Astrocyte (in vitro differentiated cells and primary cell): ENCODE measurements at places on chromosomes 2 and 18. TPM values are rescaled to one million over a fixed set of nuclear protein-coding genes. Genes with fewer than 3 reads are reported as not detected.

The MFSD2B gene
- total RNA-seq, result 0.10 and 0.34 TPM in 2 replicates

The RAX gene
- total RNA-seq, result not detected in 2 replicates

The CRYGD gene
- not detected in 2 replicates for total RNA-seq

The DQX1 gene
- total RNA-seq, result 0.73 and 0.84 TPM in 2 replicates

The ONECUT2 gene
- 5.2 and 6.2 TPM in 2 replicates for total RNA-seq

The ST6GAL2 gene
- 59.8 and 120 TPM in 2 replicates for total RNA-seq

The LIMS4 gene
- total RNA-seq, result 1.3 and 3.7 TPM in 2 replicates

The CCDC121 gene
- 1.2 and 1.6 TPM in 2 replicates for total RNA-seq

The NYAP2 gene
- total RNA-seq, result 0.14 and 0.19 TPM in 2 replicates

The ZNF532 gene
- 128 and 135 TPM in 2 replicates for total RNA-seq

The CRYBA2 gene
- total RNA-seq, result not detected in 2 replicates

GRCh38 chr2:60067006-60067405, 486.4 kb downstream of the BCL11A start:
- no peak for DNase-seq

- no peak for DNase-seq
These were observed 1.4 kb downstream of the ATG4B start for GRCh38 chr2:241638940-241639339.

DNA sequence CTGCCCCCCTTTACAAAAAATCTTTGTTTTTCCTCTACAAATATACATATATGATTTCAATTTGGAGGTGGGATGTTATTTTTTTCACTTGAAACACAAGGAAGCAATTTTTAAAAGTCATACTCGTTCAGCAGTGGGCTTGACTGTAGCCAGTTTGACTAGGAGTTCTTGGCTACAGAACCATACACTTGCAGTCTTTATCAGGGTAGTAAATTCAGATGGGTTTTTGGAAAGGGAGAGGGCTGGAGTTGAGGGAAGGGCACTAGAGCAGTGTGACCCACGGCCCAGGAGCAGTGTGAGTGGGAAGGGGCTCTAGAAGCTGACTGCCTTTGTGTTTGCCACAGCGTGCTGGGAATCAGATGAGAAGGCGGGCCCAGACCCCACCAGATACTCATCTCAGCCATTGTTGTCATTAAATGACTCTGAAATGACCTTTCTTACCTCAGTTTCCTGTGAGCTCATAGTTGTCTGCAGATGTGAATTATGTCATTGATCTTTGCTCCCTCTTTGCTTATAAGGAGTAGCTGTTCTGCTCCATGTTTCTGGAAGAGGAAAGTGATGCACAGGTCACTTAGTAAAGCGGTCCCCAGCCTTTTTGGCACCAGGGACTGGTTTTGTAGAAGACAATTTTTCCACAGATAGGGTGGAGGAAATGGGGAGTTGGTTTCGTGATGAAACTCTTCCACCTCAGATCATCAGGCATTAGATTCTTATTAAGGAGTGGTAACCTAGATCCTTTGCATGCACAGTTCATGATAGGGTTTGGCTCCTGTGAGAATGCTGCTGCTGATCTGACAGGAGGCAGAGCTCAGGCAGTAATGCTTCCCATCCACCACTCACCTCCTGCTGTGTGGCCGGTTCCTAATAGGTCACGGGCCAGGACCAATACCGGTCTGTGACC, 116.8 kb downstream of the SPTBN1 start:
- DNase-seq, result peak; percentile 92

DNA sequence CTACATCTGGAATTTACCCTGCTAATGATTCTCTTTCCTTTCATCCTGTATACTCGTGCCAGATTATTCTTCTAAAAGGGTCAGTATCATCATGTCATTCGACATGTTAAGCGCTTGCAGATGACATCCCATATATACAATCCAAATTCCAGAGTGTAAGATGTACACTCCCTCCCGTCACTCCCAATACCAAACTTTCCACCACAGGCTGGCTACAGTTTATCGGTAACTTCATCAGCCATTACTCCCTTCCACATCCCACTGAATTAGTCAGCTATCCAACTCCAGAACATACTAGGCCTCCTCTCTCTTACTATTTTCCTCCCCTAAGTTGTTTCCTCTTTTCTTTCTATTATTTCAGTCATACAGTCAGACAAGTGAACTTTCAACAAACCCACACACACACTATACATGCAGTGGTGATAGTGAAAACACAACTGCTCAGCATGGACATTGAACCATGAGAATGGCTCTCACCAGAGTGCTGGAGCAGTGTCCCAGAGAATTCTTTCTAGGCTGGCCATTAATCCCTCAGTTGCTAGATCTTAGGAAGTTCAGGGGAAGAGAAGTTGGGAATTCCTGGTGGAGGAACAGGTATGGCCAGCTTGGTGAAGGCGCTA, 10.6 kb upstream of the NMI start:
- no peak for DNase-seq

DNA sequence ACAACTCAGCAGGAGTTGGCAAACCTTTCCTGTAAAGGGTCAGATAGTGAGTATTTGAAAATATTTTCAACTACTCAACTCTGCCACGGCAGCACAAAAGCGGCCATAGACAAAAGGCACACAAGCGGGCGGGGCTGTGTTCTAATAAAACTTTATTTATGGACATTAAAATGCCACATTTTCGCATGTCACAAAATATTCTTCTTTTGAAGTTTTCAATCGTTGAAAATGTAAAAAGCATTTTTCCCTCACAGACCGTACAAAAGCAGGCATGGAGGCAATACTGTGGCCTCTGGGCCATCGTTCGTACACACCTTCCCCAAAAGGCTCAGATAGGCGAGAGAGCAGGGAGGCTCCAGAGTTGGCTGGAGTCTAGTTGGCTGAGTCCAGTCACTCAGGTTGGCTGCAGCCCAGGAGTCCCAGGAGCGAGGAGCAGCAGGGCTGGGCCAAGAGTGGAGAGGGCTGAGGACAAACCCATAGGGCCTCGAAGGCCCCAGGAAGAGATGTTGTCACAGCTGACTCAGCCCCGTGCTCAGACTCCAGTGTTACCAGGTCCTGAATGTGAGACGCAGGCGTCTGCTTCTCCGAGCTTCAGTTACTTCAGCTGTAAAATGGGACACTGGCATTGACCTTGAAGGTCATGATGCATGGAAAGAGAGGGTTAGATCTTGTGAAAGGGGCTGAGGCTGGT, 42.5 kb downstream of the SDC1 start:
- DNase-seq, result peak; percentile 77

- DNase-seq, result peak; percentile 56
These were observed 18.8 kb downstream of the TGOLN2 start for GRCh38 chr2:85308896-85309555.

- no peak for DNase-seq
These were observed 309.3 kb downstream of the GBX2 start for GRCh38 chr2:235858881-235859280.

GRCh38 chr2:60353406-60353800, 200.1 kb downstream of the BCL11A start:
- DNase-seq, result no peak

- DNase-seq, result no peak
These were observed 707.8 kb upstream of the SALL3 start for GRCh38 chr18:78271790-78272189.

DNA sequence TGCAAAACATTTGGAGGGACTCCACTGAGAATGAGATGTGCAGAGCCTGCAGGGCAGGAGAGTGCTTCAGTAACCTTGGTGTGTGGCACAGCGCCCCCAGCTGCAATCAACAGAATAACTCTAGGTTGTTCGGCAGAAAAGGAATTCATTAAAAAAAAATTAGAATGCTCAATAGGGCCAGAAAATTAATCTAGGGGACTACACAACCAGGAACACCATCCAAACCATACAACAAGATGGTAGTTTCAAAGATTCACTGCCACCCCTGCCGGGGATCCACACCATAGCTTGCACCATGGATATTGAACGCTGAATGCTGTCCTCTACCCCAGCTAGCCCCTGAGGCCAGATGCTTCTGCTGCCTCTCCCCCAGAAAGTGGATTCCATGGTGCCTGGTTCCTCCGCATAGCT, 50.1 kb downstream of the THUMPD2 start:
- peak; percentile 65 for DNase-seq

GRCh38 chr2:201441409-201441808, 9.8 kb downstream of the TRAK2 start:
- no peak for DNase-seq

DNA sequence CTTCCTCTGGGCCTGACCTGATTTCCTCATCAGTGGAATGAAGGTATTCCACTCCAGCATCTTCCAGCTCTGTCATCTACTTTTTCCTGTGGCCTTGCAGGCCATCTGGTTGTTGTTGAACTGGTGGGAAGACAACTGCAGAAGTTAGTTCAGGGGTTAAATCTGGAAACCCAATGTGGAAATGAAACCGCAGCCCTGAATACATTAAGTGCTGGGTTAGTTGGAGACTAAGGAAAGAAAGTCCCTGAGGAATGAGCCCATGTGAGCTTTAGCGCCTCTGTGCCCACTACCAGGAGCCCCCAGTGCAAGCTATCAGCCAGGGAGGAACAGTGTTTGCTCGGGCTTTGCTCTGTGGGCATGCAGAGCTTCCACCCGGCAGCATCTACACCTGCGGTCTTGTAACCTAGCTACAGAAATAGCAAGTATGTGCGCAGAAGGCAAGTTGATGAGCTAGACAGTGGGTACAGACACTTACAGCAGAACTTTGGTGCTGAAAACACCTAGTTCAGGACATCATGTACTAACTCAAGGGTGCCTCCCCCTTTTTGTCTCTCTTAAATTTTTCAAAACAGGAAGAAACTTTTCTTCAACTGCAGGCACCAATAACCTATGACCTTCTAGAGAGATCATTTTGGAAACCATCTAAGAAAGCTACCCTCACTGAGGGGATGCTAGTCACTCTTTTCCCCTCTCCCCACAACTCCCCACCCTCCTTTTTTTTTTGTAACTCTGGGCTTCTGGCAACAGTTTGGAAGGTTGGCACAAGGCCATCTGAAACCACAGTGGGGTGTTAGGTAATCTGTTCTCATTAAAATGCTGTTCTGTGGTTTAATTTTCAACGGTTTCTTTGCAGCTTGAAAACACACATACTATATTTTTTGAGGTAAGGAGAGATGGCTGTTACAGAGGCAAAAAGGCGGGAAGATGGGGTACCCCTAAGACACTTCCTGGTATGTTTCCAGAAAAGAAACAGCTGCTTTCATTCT, 18.3 kb upstream of the CXCR4 start:
- DNase-seq, result peak; percentile 7

GRCh38 chr18:62107881-62108280, 79.0 kb downstream of the PIGN start:
- no peak for DNase-seq

GRCh38 chr2:27025281-27025800, 7.4 kb upstream of the TMEM214 start:
- DNase-seq, result no peak

DNA sequence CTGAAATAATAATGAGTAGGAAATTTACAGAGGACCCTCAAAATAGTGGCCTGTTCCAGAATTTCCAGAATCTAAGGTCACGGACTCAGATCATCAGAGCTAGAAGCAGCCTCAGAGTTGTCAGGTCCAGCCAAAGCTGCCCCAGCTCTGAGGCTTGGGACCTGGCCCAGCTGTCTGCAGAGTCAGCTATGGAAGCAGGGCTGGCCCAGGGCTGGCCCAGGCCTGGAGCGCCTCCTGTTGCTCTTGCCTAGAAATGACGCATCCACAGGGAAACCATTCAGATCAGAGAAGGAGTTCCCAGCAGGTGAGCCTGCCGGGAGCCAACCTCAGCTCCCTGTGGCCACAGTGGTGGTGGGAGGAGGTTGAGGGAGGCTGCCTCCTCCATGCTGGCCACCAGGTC, 106.7 kb upstream of the ARL4C start:
- no peak for DNase-seq

GRCh38 chr2:181234487-181234891, 222.7 kb upstream of the ITGA4 start:
- DNase-seq, result no peak

- no peak for DNase-seq
These were observed 32.7 kb upstream of the RUFY4 start for GRCh38 chr2:218036371-218036770.

DNA sequence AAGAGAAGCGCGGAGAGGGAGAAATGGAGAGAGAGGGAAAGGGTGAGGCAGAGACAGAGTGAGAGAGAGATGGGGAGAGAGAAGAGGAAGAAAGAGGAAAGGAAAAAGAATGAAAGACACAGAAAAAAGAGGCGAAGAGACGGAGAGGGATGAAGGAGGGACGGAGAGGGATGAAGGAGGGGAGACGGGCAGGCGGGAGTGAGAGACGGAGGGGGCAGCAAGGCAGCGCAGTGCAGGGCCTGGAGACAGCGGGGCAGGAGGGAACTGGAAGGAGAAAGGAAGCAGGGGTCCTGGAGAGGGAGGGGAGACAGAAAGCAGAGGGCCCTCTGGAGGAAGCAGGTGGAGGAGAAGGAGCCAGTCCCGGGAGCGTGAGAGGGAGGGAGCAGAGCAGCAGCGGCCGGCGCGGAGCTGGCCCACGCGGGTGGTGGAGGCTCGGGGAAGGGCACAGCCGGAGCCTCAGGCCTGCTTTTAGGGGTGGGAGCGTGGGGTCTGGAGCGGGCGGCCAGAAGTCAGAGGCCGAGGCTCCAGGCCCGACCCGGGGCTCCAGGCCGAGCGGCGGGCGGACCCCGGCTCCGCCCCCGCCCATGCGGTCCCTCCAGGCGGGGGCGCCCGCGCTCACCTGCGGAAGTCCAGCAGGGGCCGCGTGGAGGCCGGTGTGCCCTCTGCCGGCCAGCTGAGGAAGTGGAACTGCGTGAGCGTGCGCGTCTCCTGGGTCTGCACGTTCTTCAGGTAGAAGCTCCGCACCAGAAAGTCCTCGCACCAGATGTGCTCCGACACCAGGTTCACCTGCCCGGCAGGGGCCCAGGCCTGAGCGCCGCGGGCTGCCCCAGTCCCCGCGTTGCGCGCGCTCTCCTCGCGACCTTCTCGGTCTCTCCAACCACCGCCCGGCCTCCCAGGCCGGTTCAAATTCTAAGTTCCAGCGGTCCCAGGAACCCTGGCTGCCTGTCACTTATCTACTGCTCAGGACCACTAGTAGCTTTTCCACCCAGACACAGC, 14.5 kb downstream of the PTPRN start:
- peak; percentile 40 for DNase-seq

- DNase-seq, result peak; percentile 80
These were observed 1049.3 kb upstream of the CDH2 start for GRCh38 chr18:29226213-29226612.

DNA sequence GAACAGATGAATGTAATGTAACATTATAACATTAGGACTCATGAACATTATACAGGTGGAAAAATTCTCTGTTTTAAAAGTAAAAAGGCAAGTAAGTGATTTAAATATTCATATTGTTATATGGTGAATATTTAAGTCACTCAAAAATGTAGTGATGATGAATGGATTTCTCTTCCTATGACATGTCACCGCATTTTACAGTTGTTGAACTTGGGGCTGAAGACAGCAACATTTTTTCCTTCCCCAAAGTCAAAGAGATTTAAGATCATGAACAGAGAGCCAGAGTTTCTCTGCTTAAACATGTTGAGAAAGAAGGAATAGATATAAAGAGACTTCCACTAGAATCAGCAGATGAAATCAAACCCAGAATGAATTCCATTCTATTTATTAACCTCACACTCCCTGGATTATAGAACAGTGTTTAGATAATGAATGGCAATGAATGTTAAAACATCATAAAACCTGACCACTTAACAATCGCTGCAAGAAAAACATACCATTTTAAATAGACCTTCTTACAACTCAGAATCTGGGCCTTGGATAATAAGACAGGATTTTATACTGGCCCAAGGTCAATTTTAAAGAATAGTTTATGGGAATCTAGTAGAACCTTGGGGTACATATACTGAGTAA, 163.6 kb upstream of the SIX2 start:
- DNase-seq, result no peak

- DNase-seq, result no peak
These were observed 10.2 kb downstream of the GBX2 start for GRCh38 chr2:236157815-236158498.

GRCh38 chr2:177983183-177983788, 89.3 kb downstream of the PDE11A start:
- DNase-seq, result peak; percentile 42

- DNase-seq, result peak; percentile 10
These were observed 225.7 kb downstream of the XIRP2 start for GRCh38 chr2:167114018-167114417.
